Activated CD4-positive, alpha-beta T cell treated with anti-CD3 and anti-CD28 coated beads, Interleukin-2, amount 10 ng/mL, durations not matched to agents 24 days and 14 days (primary cell): ENCODE measurements at places on chromosomes 12 and 14. TPM values are rescaled to one million over a fixed set of nuclear protein-coding genes. Genes with fewer than 3 reads are reported as not detected.
A peak's percentile ranks its signal among the peaks of the same experiment; 100 is the strongest.

The TSPAN8 gene
- total RNA-seq, result not detected in 2 replicates

GRCh38 chr12:54272214-54272613, 7.7 kb downstream of the CBX5 start:
- DNase-seq, result no peak
- H3K27ac ChIP-seq, result peak overlapping the region; percentile 67
- no peak overlapping the region for H3K4me3 ChIP-seq
- peaks cover 40% of the 10 kb centered on the region for H3K36me3 ChIP-seq
- H3K4me1 ChIP-seq, result peaks cover 40% of the 10 kb centered on the region
- no peaks in the 10 kb centered on the region for H3K27me3 ChIP-seq

The TAS2R10 gene
- 0.26 TPM in 1 of 2 replicates, not detected in the other for total RNA-seq

DNA sequence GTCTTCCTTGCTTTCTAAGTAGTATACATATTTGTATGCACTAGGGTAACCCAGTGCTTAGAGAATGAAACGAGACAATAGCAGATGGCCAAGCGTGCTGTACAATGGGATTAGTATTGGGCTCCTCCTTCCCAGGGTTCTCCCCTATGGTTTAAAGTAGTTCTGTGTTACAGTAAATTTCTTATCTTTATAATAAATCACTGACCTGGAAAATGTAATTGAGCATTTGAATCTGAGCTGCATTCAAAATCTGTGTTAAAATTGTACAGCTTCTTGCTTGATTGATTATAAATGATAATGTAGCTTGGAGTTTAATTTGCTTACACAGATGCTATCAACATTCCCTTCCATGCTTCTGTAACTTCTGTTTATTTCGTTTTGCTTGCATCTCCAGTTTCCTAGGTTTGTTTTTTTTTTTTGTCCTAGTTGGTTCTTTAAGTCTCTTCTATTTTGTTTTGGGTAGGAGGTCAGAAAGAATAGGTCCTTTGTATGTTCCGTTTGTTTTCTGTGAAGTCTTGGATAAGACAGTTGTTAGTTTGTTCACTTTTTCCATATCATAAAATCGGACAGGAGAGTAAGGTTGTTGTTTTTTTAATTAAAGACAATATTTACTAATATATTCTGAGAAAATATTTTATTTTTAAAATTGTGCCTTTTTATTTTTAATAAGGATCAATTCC, 171.2 kb downstream of the ERC1 start:
- no peaks in the 10 kb centered on the region for H3K4me1 ChIP-seq
- H3K27me3 ChIP-seq, result no peaks in the 10 kb centered on the region
- no peak overlapping the region for H3K27ac ChIP-seq
- H3K36me3 ChIP-seq, result peaks cover 2% of the 10 kb centered on the region
- DNase-seq, result no peak

GRCh38 chr14:97180304-97181200, 383.4 kb downstream of the VRK1 start:
- peaks cover 23% of the 10 kb centered on the region for H3K4me1 ChIP-seq
- no peak for DNase-seq
- H3K27ac ChIP-seq, result peak overlapping the region; percentile 50
- peaks cover 3% of the 10 kb centered on the region for H3K36me3 ChIP-seq
- peaks cover 2% of the 10 kb centered on the region for H3K27me3 ChIP-seq

DNA sequence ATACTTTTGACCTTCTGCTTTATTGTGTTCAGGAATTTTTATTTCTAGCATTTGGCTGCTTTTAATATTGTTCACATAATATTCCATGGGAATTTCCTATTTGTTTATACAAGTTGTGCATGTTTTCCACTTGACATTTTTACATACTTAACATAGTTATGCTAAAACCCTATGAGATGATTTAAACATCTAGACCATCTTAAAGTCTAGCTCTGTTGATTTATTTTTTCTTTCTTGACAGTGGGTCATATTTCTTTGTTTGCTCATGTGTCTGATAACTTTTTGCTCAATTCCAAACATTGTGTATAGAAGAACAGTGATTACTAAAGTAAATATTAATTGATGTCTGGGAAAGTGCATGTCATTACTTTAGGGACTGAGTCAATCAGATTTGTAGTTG, 202.1 kb upstream of the PDZRN4 start:
- H3K4me3 ChIP-seq, result no peak overlapping the region
- H3K27ac ChIP-seq, result no peak overlapping the region
- H3K36me3 ChIP-seq, result no peaks in the 10 kb centered on the region

DNA sequence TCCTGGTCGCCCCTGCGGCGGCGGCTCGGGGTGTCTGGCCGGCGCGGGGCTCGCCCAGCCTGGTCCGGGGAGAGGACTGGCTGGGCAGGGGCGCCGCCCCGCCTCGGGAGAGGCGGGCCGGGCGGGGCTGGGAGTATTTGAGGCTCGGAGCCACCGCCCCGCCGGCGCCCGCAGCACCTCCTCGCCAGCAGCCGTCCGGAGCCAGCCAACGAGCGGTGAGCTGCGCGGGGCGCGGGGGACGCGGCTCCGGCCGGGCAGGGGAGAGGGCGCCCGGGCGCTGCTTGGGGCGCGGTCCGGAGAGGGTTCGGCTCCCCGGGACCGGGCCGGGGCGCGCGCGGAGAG, at the start of gene LGALS3:
TSS of gene LGALS3 (plus strand) at position 167 of the 342 bp plus-strand sequence. CDS start 8,122 bp downstream, outside the sequence.
- peak; percentile 85 for DNase-seq
- peaks cover 22% of the 10 kb centered on the region for H3K27me3 ChIP-seq
- peaks cover 6% of the 10 kb centered on the region for H3K36me3 ChIP-seq
- peak within 1 kb of the TSS; percentile 77 for H3K27ac ChIP-seq
- H3K4me1 ChIP-seq, result peaks cover 31% of the 10 kb centered on the region

The AGAP2 gene
- total RNA-seq, result 27.1 and 28.2 TPM in 2 replicates

The LETMD1 gene
- total RNA-seq, result 75.7 and 77.8 TPM in 2 replicates

DNA sequence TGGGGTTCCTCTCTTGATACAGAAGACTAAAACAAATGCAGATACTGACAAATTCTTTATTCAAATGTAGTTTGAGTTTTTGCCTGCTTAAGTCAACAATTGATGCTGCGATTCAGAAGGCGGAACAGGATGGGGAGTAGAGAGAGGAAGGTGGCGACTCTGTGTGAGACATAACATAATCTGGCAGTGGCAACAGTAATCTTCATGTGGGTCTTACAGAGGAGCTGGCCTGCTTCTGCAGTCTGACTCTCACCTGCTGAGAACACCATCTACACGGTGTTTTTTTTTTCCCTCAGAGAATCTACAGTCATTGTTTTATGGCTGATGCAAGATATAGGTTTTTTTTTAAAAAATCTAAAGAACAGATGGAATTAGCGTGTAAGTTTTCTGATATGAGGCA, 10.1 kb downstream of the CCDC92 start:
- H3K36me3 ChIP-seq, result no peaks in the 10 kb centered on the region
- H3K4me1 ChIP-seq, result no peaks in the 10 kb centered on the region
- no peak overlapping the region for H3K27ac ChIP-seq
- no peak overlapping the region for H3K4me3 ChIP-seq
- no peak for DNase-seq

DNA sequence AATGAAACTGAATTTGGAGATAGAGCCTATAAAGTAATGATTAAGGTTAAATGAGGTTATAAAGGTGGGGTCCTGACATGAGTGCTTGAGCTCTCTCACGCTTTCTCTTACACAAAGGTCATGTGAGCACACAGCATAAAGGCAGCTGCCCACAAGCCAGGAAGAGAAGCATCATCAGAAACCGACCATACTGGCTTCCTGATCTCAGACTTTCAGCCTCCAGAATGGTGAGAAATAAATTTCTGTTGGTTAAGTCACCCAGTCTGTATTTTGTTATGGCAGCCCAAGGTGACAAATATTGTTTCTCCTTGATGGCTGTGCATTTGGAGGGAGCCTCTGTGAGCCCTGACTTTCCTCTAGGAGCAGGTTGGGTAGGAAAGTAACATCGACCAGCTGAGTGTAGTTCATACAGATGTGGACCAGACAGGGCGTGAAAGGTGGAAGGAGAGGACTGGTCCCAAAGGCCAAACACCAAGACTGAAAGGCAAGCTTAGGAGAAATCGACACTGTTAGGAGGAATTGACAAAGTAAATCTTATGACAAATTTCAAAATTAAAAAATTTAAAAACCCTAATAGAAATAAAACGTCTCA, 97.6 kb upstream of the SLC38A2 start:
- DNase-seq, result peak; percentile 81
- peaks cover 12% of the 10 kb centered on the region for H3K36me3 ChIP-seq
- H3K27me3 ChIP-seq, result no peaks in the 10 kb centered on the region
- H3K4me1 ChIP-seq, result peaks cover 29% of the 10 kb centered on the region

The ANKRD33 gene
- not detected in 2 replicates for total RNA-seq

- H3K4me3 ChIP-seq, result no peak overlapping the region
- H3K36me3 ChIP-seq, result peaks cover 4% of the 10 kb centered on the region
- no peak overlapping the region for H3K27ac ChIP-seq
- H3K27me3 ChIP-seq, result peaks cover 11% of the 10 kb centered on the region
Observed at GRCh38 chr14:54758041-54758440, 144.6 kb downstream of the GCH1 start.

GRCh38 chr14:22561661-22562579, 27.1 kb downstream of the DAD1 start:
- H3K4me3 ChIP-seq, result peak overlapping the region; percentile 78
- DNase-seq, result peak; percentile 95
- H3K27me3 ChIP-seq, result no peaks in the 10 kb centered on the region
- peaks cover 44% of the 10 kb centered on the region for H3K36me3 ChIP-seq
- H3K4me1 ChIP-seq, result peaks cover 87% of the 10 kb centered on the region

- H3K4me3 ChIP-seq, result no peak overlapping the region
- no peaks in the 10 kb centered on the region for H3K4me1 ChIP-seq
- H3K36me3 ChIP-seq, result peaks cover 72% of the 10 kb centered on the region
- DNase-seq, result no peak
- no peaks in the 10 kb centered on the region for H3K27me3 ChIP-seq
Observed at GRCh38 chr12:6860116-6860515, 7.2 kb upstream of the TPI1 start.

The CABP1 gene
- 0.16 and 0.17 TPM in 2 replicates for total RNA-seq

The PMCH gene
- 6.3 and 8.4 TPM in 2 replicates for total RNA-seq

GRCh38 chr14:24256960-24257359, 6.0 kb downstream of the TGM1 start:
- no peak overlapping the region for H3K4me3 ChIP-seq
- no peaks in the 10 kb centered on the region for H3K4me1 ChIP-seq
- peaks cover 11% of the 10 kb centered on the region for H3K36me3 ChIP-seq
- DNase-seq, result no peak
- no peak overlapping the region for H3K27ac ChIP-seq

DNA sequence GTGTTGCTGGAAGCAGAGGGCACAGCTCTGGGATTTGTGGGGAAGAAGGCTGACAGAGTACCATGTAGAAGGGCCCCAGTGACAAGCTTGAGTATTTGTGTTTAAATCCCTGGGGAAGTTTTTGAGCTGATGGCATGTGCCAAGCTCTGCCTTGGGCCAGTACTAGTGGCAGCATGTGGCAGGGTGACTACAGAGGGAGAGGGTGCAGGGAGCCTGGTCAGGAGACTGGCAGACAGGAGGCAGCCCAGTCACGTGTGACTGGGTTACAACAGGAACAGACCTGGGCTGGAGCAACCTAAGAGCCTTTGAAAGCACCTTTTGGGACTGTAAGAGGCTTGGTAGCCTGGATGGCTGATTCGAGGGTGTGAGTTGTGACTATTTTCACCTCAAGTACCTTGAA, 112.1 kb downstream of the TSPAN9 start:
- no peak overlapping the region for H3K27ac ChIP-seq
- H3K4me1 ChIP-seq, result no peaks in the 10 kb centered on the region
- peaks cover 6% of the 10 kb centered on the region for H3K27me3 ChIP-seq
- DNase-seq, result no peak
- H3K4me3 ChIP-seq, result no peak overlapping the region
- H3K36me3 ChIP-seq, result no peaks in the 10 kb centered on the region

GRCh38 chr14:99062772-99063418, 209.1 kb downstream of the BCL11B start:
- H3K4me3 ChIP-seq, result no peak overlapping the region
- H3K27me3 ChIP-seq, result peaks cover 3% of the 10 kb centered on the region
- no peak overlapping the region for H3K27ac ChIP-seq
- H3K36me3 ChIP-seq, result peaks cover 1% of the 10 kb centered on the region

DNA sequence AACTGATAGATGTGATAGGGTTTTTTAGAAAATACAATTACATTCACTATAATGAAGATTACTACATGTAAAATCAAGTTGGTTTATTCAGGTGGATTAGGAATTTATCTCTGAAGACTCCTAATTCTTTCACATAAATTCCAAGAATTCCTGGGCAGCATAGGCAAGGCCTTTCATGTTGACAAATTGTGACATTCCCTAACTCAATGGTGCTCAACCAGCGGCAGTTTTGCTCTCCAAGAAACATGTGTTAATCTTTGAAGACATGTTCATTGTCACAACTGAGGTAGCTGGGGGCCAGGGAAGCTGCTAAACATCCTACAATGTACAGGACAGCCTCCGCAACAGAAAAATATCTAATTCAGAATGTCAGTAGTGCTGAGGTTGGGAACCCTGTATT, 46.3 kb downstream of the PTPRQ start:
- H3K36me3 ChIP-seq, result no peaks in the 10 kb centered on the region
- DNase-seq, result no peak
- no peak overlapping the region for H3K27ac ChIP-seq
- H3K4me3 ChIP-seq, result no peak overlapping the region
- H3K4me1 ChIP-seq, result no peaks in the 10 kb centered on the region

GRCh38 chr14:75123991-75124390, 2.9 kb downstream of the NEK9 start:
- peak overlapping the region; percentile 79 for H3K27ac ChIP-seq
- H3K4me3 ChIP-seq, result peak overlapping the region; percentile 51
- DNase-seq, result peak; percentile 72
- no peaks in the 10 kb centered on the region for H3K27me3 ChIP-seq
- H3K36me3 ChIP-seq, result peaks cover 44% of the 10 kb centered on the region

GRCh38 chr12:85805654-85806053, 30.6 kb downstream of the RASSF9 start:
- no peaks in the 10 kb centered on the region for H3K36me3 ChIP-seq
- H3K4me3 ChIP-seq, result no peak overlapping the region
- H3K27me3 ChIP-seq, result no peaks in the 10 kb centered on the region
- no peak for DNase-seq
- no peaks in the 10 kb centered on the region for H3K4me1 ChIP-seq
- H3K27ac ChIP-seq, result no peak overlapping the region

The GDF3 gene
- total RNA-seq, result not detected in 2 replicates

- no peak for DNase-seq
- no peaks in the 10 kb centered on the region for H3K4me1 ChIP-seq
- no peak overlapping the region for H3K4me3 ChIP-seq
- no peaks in the 10 kb centered on the region for H3K27me3 ChIP-seq
Observed at GRCh38 chr12:61546296-61546695, 713.9 kb upstream of the USP15 start.

DNA sequence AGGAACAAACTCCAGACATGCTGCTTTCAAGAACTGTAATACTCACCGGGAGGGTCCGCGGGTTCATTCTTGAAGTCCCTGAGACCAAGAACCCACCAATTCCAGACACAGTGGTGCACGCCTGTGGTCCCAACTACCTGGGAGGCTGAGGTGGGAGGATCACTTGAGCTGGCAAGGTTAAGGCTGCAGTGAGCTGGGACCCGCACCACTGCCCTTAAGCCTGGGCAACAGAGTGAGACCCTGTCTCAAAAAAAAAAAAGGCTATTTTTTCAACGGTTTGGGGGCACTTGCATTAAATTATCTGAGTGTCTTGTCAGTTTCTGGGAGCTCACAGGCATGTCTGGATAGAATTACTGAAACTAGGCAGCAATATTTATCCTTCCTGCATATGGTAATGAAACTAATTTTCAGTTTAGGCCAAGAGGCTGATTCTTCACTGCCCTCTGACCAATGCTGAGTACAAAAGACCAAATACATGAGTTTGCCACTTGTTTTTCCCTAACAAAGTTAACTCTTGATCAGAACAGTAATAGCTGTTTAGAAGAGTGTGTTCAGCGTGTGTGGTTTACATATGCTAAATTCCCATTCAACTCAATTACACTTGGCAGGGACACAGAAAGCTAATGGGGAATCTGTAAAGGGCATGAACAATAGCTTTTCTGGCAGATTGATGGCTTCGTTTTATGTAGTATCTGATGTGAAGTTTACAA, 65.8 kb upstream of the RASSF3 start:
- H3K4me3 ChIP-seq, result no peak overlapping the region
- H3K36me3 ChIP-seq, result no peaks in the 10 kb centered on the region
- peaks cover 2% of the 10 kb centered on the region for H3K4me1 ChIP-seq
- H3K27ac ChIP-seq, result no peak overlapping the region
- DNase-seq, result no peak
